T-helper 17 cell (primary cell): ENCODE measurements at places on chromosomes 1 and 21. TPM values are rescaled to one million over a fixed set of nuclear protein-coding genes. Genes with fewer than 3 reads are reported as not detected.

Gene CHIA
- not detected for total RNA-seq

Gene AGT
- not detected for total RNA-seq

Gene ICOSLG
- total RNA-seq: 19.1 TPM

GRCh38 chr1:203320591-203321272 is 15.4 kb downstream of the BTG2 start:
- H3K4me1 ChIP-seq: peaks cover 73% of the 10 kb centered on the region
- peak overlapping the region; percentile 82 for H3K4me3 ChIP-seq
- no peaks in the 10 kb centered on the region for H3K27me3 ChIP-seq

GRCh38 chr1:240074422-240074821 is 17.3 kb upstream of the FMN2 start:
- peaks cover 6% of the 10 kb centered on the region for H3K27me3 ChIP-seq
- no peak for DNase-seq
- H3K4me3 ChIP-seq: no peak overlapping the region
- no peak overlapping the region for H3K27ac ChIP-seq

DNA sequence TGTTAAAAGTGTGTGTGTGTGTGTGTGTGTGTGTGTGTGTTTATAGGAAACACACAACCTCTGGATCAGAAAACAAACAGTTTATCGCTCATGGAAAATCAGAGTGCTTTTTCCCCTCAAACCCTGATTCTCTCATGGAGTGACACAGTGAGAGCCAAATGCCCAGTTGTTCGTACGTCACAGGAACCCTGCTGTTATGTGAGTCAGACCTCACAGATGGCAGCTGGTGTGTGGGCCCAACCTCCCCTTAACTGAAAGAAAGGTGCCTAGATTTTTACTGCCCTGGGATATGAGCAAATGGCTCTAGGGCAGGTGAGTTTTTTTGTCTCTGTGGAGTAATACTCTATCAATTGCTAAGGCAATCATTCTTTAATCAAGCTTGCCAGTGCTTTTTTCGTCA is 1788.1 kb downstream of the BRINP3 start:
- H3K36me3 ChIP-seq: no peaks in the 10 kb centered on the region
- no peak for DNase-seq
- no peaks in the 10 kb centered on the region for H3K27me3 ChIP-seq
- H3K27ac ChIP-seq: no peak overlapping the region
- no peak overlapping the region for H3K4me3 ChIP-seq

DNA sequence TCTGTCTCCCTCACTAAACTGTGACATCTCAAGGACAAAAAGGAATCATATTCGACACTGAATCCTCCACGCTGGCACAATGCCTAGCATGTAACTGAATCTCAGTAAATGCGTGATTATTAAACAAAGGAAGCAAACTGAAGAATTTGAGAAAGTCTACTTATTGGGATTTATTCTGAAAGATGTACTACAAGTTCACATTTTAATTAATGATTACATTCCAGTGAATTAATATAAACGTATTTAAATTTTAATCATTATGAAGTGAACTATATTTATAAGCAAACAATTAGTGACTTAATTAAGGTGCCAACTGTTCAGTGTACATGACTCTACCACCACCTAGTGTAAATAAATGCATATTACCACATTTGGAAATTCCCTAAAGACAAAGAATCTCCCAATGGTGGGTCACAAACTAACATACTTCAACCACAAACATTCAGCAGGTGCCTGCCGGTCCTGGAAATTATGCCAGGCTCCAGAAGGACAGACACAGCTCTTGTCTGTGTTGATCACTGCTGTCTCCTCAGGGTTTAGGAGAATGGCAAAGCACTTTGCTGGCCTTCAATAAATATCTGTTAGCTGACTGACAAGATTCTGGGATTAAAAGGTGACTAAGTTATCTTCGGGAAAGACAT is 56.3 kb downstream of the SMYD3 start:
- no peak for DNase-seq
- peaks cover 3% of the 10 kb centered on the region for H3K36me3 ChIP-seq
- no peak overlapping the region for H3K27ac ChIP-seq
- H3K4me1 ChIP-seq: peaks cover 13% of the 10 kb centered on the region
- H3K27me3 ChIP-seq: no peaks in the 10 kb centered on the region

DNA sequence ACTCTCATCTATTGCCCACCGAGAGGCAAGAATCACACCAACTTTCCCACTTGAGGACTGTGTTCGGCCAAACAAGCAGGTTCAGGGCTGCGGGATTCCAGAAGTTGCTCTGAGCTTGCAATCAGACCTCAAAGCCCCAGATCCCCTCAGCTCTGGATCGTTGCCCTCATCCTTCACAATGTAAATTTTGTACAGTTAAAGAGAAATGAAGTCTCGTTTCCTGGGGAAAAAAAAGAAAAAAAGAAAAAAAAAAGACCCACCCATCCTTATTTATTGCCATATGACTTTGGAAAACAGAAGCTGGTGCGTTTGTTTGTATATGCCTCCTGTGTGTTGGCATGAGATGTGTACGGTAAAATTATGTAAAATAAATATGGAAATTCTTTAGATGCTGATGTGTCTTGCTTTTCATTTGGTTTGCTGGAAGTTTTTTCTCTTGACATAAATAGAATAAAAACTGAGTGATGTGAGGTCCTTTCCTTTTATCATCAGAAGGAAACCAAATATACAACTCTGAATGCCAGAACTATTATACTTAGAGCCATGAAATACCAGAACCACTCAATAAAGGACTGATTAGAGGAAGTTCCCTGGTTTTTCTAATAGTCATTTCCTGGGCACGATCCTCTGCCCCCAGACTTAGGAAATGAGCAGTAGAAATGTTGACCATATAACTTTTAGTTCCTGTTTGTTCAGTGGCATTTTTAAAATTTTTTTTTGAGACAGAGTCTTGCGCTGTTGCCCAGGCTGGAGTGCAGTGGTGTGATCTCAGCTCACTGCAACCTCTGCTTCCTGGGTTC is 48.7 kb downstream of the LHX4 start:
- H3K27me3 ChIP-seq: no peaks in the 10 kb centered on the region
- no peak overlapping the region for H3K27ac ChIP-seq
- no peak overlapping the region for H3K4me3 ChIP-seq
- no peaks in the 10 kb centered on the region for H3K4me1 ChIP-seq
- H3K36me3 ChIP-seq: no peaks in the 10 kb centered on the region

GRCh38 chr1:173017792-173018191 is 32.9 kb downstream of the TNFSF18 start:
- no peak overlapping the region for H3K4me3 ChIP-seq
- no peak overlapping the region for H3K27ac ChIP-seq
- no peak for DNase-seq
- no peaks in the 10 kb centered on the region for H3K27me3 ChIP-seq
- H3K4me1 ChIP-seq: peaks cover 3% of the 10 kb centered on the region
- H3K36me3 ChIP-seq: peaks cover 3% of the 10 kb centered on the region

DNA sequence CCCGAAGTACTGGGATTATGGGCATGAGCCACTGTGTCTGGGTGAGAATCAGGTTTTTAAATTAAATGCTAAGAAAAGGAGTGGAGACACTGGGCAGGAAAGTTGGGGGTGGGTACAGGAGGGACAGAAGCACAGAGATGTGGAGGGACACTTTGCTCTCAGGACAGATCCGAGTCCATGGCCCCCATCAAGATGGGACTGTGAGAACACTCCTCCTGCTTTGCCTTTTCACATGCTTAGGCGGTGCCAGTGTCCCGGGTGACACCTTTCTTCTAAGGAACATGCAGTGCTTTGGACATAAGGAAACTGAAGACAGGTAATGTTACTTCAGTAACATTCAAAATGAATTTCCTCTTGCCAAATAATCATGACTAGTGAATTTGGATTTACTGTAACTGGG is 16.7 kb downstream of the SLC25A33 start:
- peaks cover 6% of the 10 kb centered on the region for H3K36me3 ChIP-seq
- no peak overlapping the region for H3K4me3 ChIP-seq
- H3K27me3 ChIP-seq: no peaks in the 10 kb centered on the region
- no peak overlapping the region for H3K27ac ChIP-seq
- H3K4me1 ChIP-seq: peaks cover 14% of the 10 kb centered on the region

- no peak overlapping the region for H3K27ac ChIP-seq
- peaks cover 33% of the 10 kb centered on the region for H3K27me3 ChIP-seq
- H3K4me3 ChIP-seq: no peak overlapping the region
- H3K36me3 ChIP-seq: no peaks in the 10 kb centered on the region
These were observed 145.0 kb upstream of the DUSP10 start for GRCh38 chr1:221886743-221887414.

- no peaks in the 10 kb centered on the region for H3K27me3 ChIP-seq
- peak overlapping the region; percentile 69 for H3K27ac ChIP-seq
- no peak for DNase-seq
- H3K4me3 ChIP-seq: no peak overlapping the region
- peaks cover 8% of the 10 kb centered on the region for H3K36me3 ChIP-seq
These were observed 26.0 kb downstream of the RPS6KA1 start for GRCh38 chr1:26555550-26555981.

DNA sequence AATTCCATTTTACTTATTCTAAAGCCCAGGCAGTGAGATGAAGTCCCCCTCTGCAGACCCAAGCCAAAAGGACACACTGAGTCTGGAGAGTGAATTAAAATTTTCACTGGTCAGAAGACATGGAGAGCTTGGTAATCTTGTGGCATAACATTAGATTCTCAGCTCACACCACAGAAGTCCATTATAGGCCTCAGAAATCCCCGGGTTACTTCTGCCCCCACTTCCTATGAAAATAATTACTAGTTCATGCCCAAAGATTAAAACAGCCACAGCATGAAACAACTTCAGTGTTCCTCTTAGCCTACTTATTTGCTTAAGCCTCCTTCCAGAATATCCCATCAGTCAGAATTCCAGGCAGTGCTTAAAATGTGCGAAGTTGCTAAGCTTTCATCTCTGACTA is 123.3 kb downstream of the ZC3H11B start:
- H3K36me3 ChIP-seq: no peaks in the 10 kb centered on the region
- peaks cover 6% of the 10 kb centered on the region for H3K27me3 ChIP-seq
- no peak overlapping the region for H3K27ac ChIP-seq
- H3K4me1 ChIP-seq: no peaks in the 10 kb centered on the region
- DNase-seq: no peak

GRCh38 chr21:33383056-33383888 is 19.9 kb upstream of the IFNGR2 start:
- no peaks in the 10 kb centered on the region for H3K27me3 ChIP-seq
- peaks cover 49% of the 10 kb centered on the region for H3K4me1 ChIP-seq
- H3K27ac ChIP-seq: peak overlapping the region; percentile 94
- peak; percentile 60 for DNase-seq

DNA sequence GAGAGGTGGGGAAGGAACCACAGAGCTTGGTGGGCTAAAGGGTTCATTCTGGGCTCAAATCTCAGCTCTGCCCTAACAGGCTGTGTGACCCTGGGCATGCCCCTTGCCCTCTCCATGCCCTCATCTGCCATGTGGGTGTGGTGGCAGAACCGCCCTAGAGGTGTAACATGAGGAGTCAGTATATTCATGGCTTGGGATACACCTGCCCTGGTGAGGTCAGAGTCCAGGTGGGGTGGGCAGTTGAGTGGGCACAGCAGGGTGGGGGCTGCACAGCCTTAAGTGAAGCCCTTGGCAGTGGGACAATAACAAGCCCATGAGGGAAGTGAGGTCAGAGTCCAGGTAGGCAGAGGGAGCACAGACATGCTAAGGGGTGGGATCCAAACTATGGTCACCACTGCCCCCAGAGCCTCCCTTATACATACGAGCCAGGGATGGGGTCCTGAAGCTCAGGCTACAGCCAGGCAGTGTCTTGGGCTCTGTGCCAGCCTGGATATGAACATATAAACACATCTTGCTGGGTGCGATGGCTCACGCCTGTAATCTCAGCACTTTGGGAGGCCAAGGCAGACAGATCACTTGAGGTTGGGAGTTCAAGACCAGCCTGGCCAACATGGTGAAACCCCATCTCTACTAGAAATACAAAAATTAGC is 59.0 kb upstream of the EFHD2 start:
- peaks cover 15% of the 10 kb centered on the region for H3K4me1 ChIP-seq
- peaks cover 2% of the 10 kb centered on the region for H3K36me3 ChIP-seq
- peak overlapping the region; percentile 59 for H3K27ac ChIP-seq
- H3K27me3 ChIP-seq: peaks cover 25% of the 10 kb centered on the region
- no peak overlapping the region for H3K4me3 ChIP-seq
- DNase-seq: no peak
